ENCODE measurements at places on chromosomes 12 and 14.

GRCh38 chr14:91694643-91695042 lies 37.2 kb downstream of the CATSPERB start:
- DNase-seq, result no peak

DNA sequence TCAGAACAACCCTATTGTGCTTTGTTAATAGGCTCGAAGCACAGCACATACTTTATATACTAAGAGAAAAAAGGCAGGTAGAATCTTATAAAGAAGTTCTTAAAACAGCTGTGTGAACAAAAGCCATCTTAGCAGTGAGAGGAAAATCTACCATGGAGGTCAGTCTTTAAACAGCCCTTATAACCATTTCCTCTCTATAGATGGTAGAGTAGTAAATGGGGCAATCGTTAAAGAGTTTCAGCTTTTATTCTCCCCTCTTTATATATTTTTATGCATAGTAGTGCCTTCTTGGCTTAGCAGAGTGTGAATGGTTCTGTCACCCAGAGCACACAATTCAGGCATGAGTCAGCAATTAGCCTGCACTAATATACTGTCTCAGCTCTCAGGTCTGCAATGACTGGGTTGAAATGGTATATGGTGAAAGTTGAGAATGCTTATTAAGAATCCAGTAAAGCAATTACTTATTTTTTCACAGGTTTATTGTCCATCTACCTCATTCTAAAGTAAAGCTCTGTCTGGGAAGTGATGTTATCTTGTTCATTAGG lies 305.0 kb downstream of the NELL2 start:
- DNase-seq, result no peak

- DNase-seq, result peak; percentile 54
Measured at GRCh38 chr12:6200256-6201212, at the start of gene CD9. Gene CD9, plus strand, starts transcription at chr12:6200400. Its CDS starts 100 bp downstream, at chr12:6200500.

DNA sequence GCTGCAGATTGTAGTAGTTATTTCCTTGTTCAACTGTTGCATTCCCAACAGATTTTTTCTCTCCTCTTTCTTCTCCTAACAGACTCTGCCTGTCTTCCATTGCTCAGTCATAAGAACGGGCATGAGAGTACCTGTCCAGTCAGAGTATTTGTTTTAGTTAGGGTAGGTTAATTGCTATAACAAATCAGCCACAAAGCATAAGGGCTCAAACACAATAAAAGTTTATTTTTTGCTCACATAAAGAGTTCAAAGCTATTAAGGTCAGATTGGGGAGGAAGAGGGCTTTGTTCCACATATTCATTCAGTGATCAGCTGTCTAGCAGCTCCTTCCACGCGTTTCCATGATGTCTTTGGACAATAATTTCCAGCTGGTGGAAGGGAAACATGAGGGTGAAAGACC lies 92.8 kb upstream of the PLXNC1 start:
- no peak for DNase-seq

- DNase-seq, result no peak
Measured at GRCh38 chr12:29208060-29208459, 59.0 kb downstream of the FAR2 start.

DNA sequence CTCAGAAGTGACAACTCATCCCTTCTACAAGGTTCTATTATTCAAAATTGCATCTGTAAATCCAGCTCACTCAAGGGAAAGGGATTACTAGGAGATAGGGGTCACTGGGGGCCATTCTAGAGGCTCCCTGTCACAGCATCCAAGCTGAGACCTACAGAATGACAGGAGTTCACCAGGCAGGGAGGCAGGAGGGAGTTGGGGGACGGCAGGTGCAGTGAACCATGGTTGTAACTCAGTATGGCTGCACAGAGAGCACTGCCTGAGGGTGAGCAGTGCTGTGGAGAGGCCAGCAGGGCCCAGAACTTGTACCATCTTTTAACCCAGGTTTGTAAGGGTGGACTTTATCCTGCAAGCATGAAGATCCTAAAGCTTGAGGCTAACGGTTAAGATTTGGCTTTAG lies 37.9 kb upstream of the SINHCAF start:
- no peak for DNase-seq

DNA sequence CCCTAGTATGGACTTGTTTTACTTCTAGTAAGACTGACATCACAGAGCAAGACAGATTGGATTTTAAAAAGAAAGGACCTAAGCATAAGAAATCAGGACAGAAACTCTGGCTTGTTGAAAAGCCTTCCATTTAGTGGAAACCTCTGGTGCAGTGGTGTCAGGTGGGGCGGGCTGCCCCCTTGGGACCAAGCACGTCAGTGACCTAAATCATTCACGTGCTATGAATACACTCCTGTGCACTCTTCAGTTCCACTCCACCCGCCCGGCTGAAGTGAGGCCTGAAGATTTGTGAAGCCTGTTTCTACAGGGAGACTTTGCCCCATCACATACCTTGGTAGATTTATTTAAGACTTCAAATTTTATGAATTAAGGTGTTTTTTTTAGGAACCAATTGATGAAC lies 58.2 kb upstream of the STRN3 start:
- no peak for DNase-seq

GRCh38 chr14:96745500-96746051 lies 51.6 kb upstream of the VRK1 start:
- no peak for DNase-seq

DNA sequence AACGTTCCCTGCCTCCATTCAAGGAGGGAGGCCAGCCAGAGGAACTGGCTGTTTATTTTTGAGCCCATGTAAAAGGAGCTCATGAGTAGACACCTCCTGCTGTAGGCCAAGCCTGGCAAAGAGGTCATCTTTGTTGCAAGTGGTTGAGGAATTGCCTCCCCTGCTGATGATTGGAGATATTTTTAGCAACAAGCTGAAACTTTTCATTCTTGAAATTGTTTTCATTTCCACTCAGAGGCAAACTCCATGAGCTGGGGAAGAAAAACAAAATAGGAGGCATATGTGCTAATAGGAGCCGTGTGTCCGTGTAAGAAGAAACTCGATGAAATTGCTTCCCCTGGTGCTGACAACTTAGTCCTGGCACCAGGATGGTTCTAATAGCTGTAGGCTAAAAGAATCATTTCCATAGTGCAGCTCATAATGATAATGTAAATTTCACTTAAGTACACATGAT lies 440.1 kb upstream of the FAR2 start:
- no peak for DNase-seq

GRCh38 chr12:116937640-116938039 lies 26.9 kb downstream of the FBXW8 start:
- DNase-seq, result no peak

DNA sequence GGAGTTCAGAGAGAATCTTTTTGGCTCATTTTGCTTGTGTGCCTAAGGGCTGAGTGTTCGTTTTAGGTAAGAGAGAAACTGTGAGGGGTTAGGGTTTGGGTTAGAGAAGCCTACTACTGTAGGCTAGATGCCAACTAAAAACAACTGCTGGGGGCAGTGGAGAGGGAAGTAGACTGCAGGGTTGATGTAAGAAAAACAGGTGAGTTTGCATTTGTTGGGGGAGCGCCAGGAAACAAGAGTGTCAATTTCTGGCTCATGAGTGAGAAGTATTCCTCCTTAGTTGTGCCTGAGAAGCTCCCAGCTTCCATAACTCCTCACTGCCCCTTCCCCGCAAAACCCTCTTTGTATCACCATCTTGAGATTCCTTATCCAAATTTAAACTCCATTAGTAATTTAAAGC lies 92.3 kb downstream of the DERA start:
- DNase-seq, result no peak

DNA sequence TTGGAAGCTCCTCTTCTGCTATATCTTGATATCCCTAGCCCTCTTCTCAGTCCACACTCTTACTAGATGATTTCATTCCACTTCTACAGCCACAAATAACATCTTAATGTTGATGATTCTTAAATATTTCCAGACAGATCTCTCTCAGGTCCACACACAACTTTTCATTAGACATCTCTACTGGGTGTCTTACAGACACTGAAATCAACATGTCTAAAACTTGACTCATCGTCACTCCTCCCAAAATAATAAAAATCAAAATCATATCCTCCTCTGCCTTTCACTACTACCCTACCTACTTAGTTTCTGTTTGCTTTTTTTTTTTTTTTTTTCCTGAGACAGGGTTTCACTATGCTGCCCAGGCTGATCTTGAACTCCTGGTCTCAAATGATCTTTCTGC lies 11.9 kb downstream of the PRDM4 start:
- no peak for DNase-seq
